CD8-positive, alpha-beta T cell (primary cell): ENCODE measurements at places on chromosomes 7 and 10.
A peak's percentile ranks its signal among the peaks of the same experiment; 100 is the strongest.

GRCh38 chr10:11901454-11901832, 78.3 kb downstream of the PROSER2 start:
- no peak for DNase-seq

DNA sequence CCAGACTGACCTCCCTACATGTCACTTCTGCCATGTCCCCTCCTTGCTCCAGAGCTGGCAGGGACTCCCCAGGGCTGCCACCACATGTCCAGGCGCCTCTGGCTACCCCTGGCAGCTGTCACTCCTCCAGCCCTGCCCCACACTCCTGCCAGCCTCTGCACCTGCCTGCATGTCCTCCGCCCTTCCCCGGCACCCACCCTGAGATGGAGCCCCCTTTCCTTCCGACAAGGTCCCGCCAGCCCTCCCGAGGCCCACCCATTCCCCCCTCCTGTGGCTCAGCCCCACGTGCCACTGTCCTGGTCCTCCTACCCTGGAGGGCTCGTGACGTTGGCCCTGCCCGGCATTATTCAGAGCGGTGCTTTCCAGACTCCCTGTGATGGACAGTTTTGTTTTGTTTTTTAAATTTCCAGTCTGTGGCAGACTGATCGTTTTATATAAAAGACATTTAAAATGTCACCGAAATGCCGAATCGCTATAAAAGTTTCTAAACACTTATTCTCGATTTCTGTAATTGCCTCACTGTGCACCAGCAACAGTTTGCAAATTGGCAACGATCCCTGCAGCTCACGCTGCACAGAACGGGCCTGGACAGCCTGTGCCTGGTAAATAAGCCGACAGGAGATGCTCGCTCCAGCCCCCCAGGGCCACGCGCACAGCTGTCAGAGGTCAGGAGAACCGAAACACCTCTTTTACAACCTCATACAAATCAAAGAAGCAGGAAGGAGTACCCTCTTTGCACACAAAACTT, 111.1 kb upstream of the SH2B2 start:
- DNase-seq: no peak

- DNase-seq: no peak
Observed at GRCh38 chr10:132677473-132678227, 108.3 kb downstream of the NKX6-2 start.

DNA sequence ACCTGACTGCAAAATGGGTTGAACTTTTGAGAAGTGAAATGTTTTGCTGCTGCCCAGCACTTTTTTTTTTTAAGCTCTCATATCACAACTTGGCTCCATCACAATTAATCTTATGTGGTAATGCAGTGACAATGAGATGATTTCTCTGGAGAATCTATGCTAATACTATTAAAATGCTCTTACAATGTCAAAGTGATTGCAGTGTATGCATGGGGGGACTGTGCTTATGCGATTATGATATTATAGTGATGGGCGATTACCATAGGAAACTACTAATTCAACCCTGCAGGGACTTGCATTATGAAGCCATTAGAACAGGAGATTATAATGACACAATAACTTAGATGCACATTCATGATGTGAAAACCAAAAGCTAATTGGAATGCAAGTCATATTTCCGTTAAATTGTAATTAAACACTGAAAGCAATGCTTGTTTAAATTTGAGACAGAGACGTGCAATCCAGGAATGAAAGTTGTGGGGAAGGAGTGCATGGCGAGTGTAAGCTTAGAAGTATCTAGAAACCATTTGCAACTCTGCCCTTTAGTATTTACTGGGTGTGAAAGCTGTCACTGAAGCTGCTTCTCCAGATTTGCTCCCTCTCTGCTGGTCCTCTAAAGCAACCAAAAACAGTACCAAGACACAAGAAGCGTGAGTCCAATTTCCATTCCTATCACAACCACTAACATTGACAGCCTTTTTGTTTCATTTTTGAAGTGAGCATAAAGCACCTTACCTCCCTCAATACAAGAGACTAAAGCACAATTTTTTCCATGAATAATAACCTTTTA, 21.6 kb downstream of the PTER start:
- no peak for DNase-seq

DNA sequence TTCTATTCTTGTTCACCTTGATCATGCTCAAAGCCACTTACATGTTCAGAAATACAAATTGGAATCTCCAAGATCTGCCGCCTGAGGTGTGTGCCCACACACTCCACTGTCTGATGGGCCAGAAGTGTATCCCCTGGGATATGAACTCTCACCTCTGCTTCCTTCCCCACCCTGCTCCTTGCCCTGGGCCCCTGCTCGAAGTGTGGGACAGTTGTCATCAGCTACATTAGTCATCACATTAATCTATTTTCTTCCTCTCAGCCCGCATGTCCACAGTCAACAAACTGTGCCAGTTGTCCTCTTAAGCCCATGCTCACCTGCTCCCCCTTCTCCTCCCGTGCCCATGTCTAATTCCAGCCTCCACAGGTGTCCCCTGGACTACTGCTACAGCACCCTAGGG, 154.7 kb downstream of the PTPN20 start:
- DNase-seq: no peak

DNA sequence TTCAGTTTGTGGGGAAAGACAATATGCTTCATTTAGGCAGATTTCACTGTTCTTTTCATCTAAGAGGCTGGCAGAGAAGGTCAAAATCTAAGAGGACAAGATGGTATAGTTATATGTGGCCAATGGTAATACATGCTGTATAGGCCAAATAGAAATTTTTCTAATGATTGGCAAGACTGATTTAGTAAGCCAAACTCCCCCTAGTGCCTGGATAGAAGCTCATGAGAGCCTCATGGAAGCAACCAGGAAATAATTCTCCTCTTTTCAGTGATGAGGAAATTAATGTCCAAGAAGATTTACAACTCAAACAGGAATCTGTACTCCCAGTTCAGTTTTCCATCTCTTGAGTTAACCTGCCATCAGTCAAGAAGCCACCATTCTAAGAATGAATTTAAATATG, 253.6 kb upstream of the PHF14 start:
- no peak for DNase-seq

DNA sequence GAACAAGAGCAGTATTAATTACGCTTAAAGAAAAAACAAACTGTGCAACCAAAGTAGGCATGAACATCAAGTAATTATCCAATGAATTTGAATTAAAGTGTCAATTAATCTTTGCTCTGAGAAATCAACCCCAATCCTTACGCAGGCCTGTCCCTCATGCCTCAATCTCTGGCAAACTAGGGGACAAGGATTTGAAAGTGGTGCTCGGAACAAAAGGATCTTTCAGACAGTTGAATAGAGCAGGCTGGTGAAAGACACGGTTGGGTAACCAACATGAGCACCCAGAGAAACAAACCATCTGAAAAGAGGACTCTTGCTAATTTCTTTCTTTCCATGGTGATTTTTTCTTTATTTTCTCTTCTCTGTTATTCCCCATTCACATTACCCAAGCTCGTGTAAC, 203.5 kb upstream of the PHF14 start:
- DNase-seq: no peak

GRCh38 chr7:40545739-40546138, 410.9 kb downstream of the SUGCT start:
- DNase-seq: no peak

DNA sequence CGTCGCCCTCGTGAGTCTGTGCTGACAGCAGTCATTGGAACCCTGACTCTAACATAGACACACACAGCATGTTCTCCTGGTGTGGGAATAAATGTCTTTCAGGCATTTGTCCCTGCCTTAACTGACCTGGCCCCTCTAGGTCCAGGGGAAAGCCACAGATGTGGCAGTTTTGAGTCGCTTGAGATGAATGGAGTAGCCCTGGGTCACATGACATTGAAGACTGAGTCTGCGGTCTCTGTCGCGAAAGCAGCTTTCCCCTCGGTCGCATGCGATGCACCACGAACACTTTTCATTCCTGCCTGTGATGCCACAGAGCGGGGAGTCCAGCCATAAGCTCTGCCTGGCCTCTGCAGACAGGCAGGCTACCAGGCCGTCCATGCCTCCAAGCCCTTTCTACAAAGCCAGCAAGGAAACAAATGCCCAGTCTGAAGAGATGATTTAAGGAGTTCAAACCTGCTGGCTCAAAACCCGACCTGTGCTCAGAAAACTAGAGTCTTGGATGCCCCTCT, 172.3 kb downstream of the WDR37 start:
- no peak for DNase-seq

DNA sequence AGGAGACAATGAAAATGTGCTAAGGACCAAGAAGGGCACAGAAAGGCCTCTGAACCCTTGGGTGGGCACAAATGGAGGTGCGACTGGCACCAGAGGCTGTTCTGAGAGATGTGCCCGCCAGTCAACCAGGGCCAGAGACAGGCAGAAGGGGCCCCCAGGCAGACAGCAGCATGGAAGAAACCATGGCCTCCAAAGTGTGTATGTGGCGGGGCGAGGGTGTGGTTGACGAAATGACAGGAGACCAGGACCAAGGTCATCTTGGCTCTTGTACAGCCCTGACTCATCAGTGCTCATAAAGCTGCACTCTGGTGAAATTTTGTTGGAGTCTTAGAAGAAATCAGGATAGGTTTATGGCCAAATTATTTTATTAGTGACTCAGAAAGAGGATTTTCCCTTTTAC, 4.0 kb upstream of the MRPS24 start:
- no peak for DNase-seq

DNA sequence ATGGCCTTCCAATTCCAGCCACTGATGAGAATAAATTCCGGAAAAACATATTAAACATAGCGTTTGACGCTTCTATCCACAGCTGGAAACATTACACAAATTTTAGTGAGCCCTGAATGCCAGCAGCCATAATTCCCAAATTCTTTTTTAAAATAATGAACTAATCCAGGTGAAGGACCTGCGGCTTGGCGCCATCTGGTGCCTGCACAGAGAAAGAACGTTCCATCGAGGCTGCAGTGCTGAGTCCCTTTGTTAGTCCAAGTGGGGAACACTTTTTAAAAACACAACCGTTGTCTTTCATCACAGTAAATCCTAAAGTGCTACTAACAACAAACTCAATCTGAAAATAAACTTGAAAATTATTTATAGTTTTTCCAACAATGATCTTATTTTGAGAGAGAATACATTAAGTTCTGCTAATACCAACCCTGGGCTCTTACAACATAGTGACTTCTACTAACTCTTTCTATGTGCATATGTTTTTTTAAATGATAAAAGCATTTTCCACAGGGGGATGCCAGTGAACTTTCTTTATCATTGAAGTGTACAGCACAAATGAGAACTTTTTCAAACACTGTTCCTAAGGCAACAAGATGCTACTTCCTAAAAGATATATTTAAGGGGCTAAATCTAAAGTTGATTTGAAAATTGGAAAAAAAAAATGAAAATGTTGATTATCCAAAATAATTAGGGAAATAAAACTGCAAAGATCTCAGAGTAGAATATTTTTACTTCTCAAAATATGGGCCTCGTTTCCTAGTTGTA, 166.9 kb upstream of the RNF32 start:
- DNase-seq: no peak

- DNase-seq: no peak
Observed at GRCh38 chr7:140635345-140635744, 5.3 kb downstream of the DENND2A start.

DNA sequence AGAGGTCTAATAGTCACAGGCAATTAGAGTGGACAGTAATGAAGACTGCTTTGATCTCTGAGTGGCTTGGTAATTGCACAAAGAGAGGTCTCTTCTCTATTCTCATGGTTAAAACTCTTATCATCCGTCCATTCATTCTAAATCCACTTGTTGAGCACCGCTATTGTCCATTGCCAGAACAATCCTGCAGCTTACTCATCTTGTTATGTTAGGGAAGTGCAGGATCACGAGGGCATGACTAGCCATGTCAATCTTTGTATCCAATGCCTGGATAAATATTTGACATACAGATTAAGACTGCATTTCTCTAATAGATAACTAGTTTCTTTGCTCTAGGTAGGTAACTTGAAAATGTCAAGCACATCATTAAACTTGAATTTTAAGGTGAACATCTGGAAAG, 14.9 kb downstream of the SFTPD start:
- no peak for DNase-seq

- no peak for DNase-seq
Observed at GRCh38 chr7:139773371-139773770, 4.4 kb downstream of the HIPK2 start.

- DNase-seq: no peak
Observed at GRCh38 chr10:109945473-109946177, 22.3 kb upstream of the XPNPEP1 start.

DNA sequence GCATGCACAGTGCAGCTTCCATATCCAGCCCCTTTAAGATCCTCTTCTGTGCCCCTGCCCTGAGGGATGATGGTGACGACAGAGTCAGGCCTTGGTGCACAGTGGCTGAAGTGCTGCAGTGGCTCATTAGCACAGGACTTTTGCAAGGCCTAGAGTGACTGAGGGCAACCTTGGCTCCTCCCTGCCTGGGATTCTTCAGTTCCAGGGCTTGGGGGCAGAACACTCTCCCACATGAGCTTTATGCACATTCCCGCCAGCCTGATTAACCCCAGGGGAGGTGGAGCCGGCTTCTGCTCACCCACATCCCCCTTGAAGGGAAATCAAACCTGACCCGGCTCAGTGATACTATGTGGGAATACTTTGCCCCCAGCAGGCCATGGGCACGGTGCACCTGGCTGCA, 253.4 kb downstream of the GALNT17 start:
- DNase-seq: no peak

DNA sequence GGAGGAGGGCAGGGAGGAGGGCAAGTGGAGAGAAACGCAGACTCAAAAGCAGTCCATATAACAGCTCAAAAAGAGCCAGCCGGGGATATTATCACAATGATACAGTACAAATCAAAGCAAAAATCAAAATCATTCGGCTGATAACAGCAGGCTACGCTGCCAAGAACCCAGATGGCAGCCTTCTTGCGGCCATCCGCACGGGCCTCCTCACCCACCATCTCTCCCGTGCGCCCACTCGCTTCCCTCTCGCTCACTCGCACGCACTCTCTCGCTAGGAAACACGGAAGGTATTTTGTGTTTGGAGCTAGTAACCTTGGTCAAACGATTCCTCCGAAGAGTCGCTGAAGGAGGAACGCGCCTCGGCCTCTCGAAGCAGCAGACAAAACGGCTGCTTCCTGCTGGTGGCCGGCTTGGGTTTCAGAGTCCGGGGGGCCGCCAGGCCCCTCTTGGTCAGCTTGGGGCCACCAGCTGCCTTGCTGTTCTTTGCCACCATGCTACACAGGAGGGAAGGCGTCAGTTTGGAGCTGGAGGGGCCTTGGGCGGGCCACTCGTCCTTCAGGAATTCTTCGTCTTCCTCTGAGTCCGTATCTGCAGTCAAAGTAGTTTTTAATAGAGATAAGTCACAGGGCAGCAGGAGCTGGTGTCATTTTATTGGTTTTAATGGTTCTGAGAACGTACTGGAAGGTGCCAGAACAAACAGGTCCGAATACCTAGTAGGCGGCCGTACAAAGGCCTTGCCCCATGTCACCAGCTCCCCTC, 68.9 kb downstream of the SLC29A4 start:
- no peak for DNase-seq

GRCh38 chr7:21355406-21355874, 72.4 kb upstream of the SP4 start:
- peak; percentile 86 for DNase-seq

GRCh38 chr10:84845628-84846261, 517.4 kb downstream of the CCSER2 start:
- no peak for DNase-seq

DNA sequence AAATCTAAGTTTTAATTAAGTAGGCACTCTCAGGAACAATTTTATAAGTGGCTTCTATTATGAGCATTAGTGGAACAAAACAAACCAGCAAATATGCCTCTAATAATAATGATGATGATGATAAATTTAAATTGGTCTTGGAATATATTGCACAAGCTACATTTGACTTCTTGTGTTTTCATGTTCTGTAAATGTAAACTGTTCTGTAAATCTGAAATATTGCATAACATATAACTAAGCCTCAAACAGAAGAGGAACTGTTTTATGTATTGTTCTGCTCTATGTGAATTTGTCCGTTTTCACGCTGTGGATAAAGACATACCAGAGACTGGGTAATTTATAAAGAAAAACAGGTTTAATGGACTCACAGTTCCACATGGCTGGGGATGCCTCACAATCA, 625.2 kb upstream of the CELF2 start:
- no peak for DNase-seq
